Right ventricle myocardium superior (tissue), 1 donor: ENCODE measurements at places on chromosomes 2 and 18. TPM values are rescaled to one million over a fixed set of nuclear protein-coding genes. Genes with fewer than 3 reads are reported as not detected.

DNA sequence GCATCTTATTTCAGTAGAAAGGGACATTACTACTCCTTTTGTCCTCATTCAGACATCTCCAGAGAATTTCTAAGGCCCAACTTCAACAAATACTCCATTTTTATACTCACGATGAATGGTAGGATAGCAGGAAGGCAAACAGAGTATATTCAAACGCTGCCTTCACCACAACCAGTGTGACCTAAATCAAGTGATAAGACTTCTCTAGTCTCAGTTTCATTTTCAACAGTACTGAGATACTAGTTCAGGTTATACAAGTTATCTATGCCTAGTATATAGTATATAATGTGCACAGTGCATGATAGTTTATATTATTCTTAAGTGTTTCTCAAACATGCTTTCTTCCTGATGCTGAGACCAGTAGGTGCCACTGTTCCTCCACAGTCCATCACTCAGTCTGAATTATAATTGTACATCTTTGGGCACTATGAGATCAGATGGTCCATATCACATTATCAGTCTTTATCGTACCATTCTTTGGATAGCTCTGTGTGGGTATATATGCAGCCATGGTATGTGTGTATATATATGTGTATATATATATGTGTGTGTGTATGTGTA lies 66.3 kb upstream of the RPE start:
- DNase-seq = no peak

DNA sequence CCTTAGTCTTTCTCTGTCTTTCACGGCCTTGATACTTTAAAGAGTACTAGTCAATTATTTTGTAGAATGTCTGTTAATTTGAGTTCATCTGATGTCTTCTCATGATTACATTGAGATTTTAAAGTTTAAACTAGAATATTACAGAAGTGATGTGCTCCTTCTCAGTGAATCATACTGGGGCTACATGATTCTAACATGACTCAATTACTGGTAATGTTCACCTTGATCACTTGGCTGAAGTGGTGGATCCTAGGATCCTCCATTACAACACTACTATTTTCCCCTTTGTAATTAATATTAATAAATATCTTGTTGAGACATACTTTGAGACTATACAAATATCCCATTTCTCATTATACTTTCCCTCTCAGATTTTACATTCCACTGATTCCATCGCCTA lies 148.5 kb downstream of the CAMKMT start:
- DNase-seq = no peak

The SNTG2 gene
- total RNA-seq = 0.73 TPM

DNA sequence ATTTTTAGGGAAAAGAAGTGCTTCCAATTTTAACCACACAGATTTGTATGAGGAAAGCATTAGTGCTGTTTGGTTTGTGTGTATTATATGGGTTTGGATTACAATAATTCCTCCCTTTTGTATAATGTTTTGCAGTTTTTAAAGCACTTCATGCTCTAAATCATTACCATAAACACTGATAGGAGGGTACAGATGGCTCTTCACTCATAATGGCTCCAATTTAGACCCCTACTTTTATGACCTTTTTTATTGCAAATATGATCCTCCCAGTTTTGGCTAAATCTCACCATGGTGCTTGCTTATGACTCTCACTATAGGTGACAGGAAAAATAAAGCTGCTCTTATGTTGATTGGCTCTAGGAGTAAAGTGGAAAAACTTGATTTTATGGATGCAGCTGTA lies 23.8 kb upstream of the TMEM17 start:
- no peak for DNase-seq

DNA sequence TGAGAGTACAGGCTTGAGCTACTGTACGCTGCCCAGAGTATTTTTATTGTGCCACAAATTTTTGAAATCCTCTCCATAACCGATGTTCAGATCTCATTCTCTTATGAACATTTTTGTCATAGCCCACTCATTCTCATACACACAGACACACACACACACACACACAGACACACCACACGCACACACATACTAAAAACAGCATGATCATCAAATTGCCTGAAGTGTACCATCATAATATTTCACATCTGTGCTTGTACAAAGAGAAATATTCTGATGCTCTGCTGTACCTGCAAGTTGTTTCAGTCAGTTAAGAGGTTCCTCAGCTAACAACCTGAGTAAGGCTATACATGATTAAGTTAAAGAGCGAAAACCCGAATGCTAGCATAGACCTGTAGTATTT lies 95.1 kb downstream of the LRRTM1 start:
- DNase-seq = no peak

DNA sequence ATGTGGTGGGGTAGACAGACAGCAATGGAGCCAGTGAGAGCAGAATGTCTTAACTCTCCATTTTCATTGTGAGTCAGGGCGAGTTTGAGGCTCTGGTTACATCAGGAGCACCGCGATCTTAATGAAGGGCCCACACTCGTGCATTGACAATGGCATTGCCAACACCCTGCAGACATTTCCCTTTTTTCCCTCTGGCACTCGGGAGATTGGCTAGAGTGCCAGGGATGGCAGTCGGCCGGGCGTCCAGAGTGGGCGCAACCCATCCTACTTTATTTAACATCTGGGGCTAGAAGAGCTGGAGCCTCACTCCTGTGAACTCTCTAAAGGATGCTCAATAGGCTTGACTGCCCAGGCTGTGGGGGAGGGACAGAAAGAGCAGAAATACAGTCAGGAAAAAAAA lies 9.7 kb downstream of the PROKR1 start:
- DNase-seq = no peak

The TGFA gene
- total RNA-seq = 2.1 TPM

GRCh38 chr18:44708451-44709083 lies 27.9 kb downstream of the SETBP1 start:
- DNase-seq = no peak

The RBM44 gene
- total RNA-seq = 0.38 TPM

The C1GALT1C1L gene
- total RNA-seq = 1.1 TPM

The SEC11C gene
- 18.4 TPM for total RNA-seq

DNA sequence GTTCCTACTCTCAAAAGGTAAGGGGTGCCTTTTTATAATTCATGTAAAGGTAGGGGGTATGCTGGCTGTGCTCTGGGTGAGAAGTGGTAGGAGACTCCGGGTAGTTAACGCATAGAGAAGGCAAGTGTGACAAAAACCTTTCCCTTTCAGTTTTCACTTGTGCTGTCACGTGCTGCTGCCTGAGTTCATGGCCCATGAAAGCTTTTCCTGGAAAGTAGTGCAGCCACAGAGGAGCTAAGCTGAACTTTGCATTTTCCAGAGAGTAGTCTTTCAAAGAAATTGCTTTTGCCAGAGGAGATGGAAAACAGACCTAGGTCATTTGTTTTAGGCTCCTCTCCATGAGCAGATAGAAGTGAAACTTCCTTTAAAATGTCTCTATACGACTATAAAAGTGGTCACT lies 44.7 kb downstream of the THSD7B start:
- DNase-seq = no peak

- no peak for DNase-seq
These were observed 12.1 kb downstream of the GALNT14 start for GRCh38 chr2:31125918-31126695.

DNA sequence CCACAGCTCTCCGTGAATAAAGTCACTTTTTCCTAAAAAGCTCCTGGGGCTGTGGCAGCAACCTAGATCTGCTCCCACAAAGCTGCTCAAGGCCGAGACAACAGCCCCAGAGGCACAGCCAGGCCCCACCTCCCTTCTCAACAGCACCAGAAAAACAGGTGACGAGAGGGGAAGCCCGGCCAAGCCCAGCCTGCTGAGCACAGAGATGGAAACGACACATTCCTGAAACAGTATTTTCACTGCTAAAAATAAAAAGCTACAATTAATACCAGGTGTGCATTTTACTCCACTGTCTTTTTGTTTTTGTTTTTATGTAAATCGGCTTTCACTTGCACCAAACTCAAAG lies 199.3 kb downstream of the HDAC4 start:
- peak; percentile 69 for DNase-seq

The GLB1L gene
- 1.4 TPM for total RNA-seq

DNA sequence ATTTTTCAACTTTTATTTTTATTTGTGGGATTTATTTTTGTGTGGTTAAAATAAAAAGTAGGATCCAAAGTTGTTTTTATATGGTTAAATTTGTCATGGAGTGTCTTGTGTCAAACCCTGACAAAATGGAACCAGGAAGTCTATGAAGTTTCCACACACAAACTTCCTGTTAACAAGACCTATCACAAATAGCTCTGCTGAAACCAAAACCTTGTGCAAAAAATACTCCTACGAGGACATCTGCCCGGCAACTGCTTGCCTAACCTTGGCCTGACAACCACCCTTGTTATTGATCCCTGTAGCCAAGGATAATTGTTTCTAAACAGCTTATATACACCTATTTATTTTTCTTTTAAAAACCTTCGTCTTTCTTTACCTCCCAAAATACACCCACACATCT lies 389.6 kb downstream of the TRIB2 start:
- no peak for DNase-seq

The LOXHD1 gene
- total RNA-seq = 0.62 TPM

The SERPINB3 gene
- not detected for total RNA-seq

DNA sequence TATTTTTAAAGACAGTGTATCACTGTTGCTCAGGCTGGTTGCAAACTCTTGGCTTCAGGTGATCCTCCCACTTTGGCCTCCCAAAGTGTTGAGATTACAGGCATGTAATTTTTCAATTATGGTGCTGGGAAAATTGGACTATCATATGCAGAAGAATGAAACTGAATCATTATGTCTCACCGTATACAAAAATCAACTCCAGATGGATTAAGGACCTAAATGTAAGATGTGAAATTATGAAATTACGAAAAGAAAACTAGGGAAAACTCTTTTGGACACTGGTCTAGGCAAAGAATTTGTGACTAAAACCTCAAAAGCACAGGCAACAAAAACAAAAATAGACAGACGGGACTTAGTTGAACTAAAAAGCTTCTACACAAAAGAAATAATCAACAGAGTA lies 31.2 kb downstream of the MAP3K2 start:
- no peak for DNase-seq

- no peak for DNase-seq
These were observed 123.6 kb upstream of the EFEMP1 start for GRCh38 chr2:56047136-56047535.

- no peak for DNase-seq
These were observed 325.5 kb upstream of the HS6ST1 start for GRCh38 chr2:128644156-128644555.

GRCh38 chr2:240898731-240899467 lies 2.9 kb upstream of the MAB21L4 start:
- peak; percentile 22 for DNase-seq

DNA sequence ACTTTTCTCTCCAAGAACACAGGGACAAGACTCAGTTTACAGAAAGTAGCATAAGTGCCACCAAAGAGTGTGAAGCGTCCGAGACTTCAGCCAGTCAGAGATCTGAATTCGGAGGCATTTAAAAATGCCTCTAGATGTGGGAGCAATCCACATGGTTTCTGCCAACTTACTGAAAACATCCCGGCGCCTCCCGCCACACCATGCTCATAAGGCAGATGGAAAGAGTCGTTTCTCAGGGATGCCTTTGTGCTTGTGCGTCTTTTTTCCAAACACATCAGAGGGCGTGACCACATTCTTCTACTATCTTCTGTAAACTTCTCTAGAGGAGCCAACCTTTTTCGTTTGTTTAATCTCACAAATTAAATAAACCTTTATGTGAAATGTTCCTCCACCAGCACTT lies 88.7 kb downstream of the NRP2 start:
- no peak for DNase-seq

The IL36B gene
- not detected for total RNA-seq

GRCh38 chr2:207724113-207724512 lies 12.7 kb downstream of the CCNYL1 start:
- no peak for DNase-seq

DNA sequence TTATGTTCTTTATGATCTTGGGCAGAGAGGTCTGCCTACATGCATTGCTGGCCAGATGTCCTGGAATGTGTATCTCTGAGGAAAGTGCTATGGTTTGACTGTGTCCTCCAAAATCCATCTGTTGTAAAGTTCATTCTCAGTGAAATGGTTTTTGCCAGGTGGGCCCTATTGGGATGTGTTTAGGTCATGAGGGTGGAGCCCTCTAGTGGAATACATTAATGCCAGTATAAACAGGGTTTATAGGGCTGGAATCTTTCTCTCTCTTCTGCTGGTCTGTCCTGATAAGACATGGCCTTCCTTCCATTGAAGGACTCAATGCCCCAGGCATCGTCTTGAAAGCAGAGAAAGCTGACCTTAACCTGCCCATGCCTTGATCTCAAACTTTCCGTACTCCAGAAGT lies 258.5 kb downstream of the RPIA start:
- no peak for DNase-seq

The TMEM247 gene
- not detected for total RNA-seq

DNA sequence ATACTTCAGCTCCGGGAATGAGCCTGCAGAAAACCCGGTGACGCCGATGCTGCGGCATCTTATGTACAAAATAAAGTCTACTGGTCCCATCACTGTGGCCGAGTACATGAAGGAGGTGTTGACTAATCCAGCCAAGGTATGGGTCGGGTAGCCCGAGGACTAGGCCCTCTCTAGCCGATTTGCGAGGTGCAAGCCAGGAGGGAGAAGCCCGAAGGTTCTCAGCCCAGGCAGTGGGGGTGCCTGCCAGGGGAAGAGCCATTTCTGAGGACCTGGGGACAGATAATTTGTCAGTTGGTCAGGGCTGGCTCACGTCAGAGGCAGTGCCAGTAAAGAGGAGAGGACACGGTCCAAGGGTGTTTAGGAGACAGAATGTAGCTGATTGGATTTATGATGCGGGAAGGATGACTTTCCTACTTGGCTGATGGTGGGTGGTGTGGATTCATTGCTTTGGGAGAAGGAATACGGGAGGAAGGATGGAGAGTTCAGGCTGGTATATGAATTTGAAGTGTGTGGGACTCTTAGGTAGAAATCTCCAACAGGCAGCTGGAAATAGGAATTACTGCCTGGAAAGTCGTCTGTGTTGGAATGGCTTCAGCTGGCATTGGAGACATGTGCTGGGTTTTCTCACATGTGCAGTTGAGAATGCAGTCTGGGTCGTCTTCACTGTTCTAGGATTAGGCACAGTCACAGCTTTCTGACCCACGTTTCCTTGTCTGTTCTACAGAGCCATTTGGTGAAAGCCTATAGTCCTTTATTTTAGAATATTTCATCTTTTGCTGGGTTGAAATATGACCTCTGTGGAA lies 874 bp downstream of the NDUFAF7 start:
- DNase-seq = no peak

- DNase-seq = no peak
These were observed 191.9 kb upstream of the CRIM1 start for GRCh38 chr2:36163520-36164254.

DNA sequence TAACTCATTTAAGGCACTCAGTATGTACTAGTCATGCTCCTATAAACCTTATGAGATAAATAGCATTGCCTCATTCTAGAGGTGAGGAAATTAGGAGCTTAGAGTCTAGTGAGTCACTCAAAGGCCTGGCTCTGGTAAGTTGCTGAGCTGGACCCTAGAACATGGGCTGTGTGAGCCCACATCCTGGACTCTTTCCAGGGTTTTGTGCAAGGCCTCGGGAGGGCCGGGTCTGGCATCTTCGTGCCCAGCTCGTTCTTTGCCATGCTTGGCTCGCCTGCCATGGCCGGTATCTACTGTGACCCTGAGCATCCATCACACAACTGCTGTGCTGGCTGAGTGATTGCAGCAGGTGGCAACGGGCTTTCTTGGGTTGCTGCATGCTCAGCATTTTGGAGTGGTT lies 168.0 kb downstream of the LPIN1 start:
- DNase-seq = no peak

- DNase-seq = no peak
These were observed 87.0 kb downstream of the EPB41L3 start for GRCh38 chr18:5456577-5457461.

GRCh38 chr2:228841877-228842276 lies 429.2 kb downstream of the PID1 start:
- no peak for DNase-seq

- no peak for DNase-seq
These were observed 190.4 kb downstream of the SPP2 start for GRCh38 chr2:234240917-234241316.

- DNase-seq = peak; percentile 75
These were observed 15.5 kb upstream of the RAB10 start for GRCh38 chr2:26018184-26019055.
